A549 treated with AZD2906 at 1 μM for 4 hours (cell line): ENCODE measurements at places on chromosomes 4 and X. TPM values are rescaled to one million over a fixed set of nuclear protein-coding genes. Genes with fewer than 3 reads are reported as not detected.

The APLN gene
- total RNA-seq = 0.58 to 1.00 TPM (median 0.77 TPM) in 5 replicates

The MGARP gene
- total RNA-seq = 0.46 to 0.79 TPM (median 0.68 TPM) in 5 replicates

The MAGED4B gene
- total RNA-seq = 8.4 to 15.5 TPM (median 13.6 TPM) in 5 replicates

The HMX1 gene
- 0.06 to 0.24 TPM (median 0.09 TPM) in 5 replicates for total RNA-seq

The HERC5 gene
- 3.4 to 4.7 TPM (median 3.4 TPM) in 5 replicates for total RNA-seq

The STPG2 gene
- total RNA-seq = not detected in 5 replicates

The VCX gene
- total RNA-seq = 0.10 TPM in 1 of 5 replicates, not detected in the others
